ENCODE measurements at places on chromosomes 4 and X.

DNA sequence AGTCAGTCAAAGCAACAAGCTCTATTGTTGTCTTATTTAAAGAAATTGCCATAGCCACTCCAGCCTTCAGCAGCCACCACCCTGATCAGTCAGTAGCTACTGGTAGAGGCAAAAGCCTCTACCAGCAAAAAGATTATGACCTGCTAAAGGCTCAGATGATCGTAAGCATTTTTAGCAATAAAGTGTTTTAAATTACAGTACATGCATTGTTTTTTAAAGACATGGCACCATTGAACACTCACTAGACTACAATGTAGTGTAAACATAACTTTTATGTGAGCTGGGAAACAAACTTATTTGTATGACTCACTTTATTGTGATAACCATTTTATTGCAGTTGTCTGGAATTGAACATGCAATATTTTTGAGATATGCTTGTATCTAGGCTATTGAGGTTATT lies 32.3 kb upstream of the DYNLT3 start:
- DNase-seq = no peak

DNA sequence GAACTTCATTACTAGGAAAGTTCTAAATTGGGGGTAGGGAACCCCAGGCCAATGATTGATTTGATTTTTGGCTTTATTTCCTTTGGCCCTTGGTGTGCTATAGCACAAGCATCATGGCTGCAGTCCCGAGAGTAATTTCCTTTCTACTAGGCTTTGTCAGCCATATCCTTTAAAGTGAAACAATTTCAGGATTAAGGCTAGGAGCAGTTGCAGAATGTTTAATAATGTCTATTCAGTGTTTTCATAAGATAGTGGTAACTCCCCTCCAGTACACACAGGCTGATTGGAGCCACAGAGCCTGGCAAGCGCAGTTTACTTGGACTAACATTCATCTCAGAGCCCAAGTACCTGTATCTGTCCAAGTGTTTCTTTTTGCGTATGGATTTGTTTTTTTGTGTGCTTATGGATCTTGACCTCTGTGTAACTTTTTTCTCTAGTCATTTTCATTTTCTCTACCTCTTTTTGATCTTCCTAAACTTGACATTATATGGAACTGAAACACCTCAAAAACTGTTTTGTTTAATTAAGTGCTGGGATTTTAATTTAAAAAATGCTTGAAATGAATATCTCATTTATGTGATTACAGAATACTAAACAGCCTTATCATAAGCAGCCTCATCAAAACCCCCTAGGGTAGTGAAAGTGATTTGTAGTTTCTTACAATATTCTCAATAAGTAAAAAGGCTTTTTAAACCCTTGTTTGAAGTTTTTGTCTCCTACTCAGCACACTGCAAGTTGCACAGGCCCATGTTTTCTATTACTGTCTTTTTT lies 7.5 kb downstream of the STIM2 start:
- no peak for DNase-seq

DNA sequence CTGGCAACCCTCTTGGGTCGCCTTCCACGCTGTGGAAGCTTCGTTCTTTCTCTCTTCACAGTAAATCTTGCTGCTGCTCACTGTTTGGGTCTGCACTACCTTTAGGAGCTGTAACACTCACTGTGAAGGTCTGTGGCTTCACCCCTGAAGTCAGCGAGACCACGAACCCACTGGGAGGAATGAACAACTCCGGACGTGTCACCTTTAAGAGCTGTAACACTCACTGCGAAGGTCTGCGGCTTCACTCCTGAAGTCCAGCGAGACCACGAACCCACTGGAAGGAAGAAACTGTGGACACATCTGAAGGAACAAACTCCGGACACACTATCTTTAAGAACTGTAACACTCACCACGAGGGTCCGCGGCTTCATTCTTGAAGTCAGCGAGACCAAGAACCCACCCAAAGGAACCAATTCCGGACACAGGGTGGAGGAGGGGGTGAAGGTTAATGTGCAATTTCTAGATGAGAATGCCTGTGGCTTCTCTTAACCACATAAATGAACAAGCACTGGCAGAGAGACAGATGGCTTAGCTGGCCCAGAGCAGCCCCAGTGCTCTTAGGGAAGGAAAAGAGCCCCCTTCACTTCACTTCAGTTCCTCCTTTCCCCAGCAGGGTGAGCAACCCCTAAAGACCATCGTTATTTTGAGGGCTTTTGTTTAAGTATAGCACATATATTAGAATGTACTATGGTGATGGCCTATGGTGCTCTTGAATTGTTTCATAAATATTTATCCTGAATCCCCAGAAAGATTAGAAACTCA lies 73.0 kb downstream of the LUZP4 start:
- no peak for DNase-seq

- no peak for DNase-seq
Observed at GRCh38 chr4:24979554-24979953, 51.2 kb downstream of the LGI2 start.

DNA sequence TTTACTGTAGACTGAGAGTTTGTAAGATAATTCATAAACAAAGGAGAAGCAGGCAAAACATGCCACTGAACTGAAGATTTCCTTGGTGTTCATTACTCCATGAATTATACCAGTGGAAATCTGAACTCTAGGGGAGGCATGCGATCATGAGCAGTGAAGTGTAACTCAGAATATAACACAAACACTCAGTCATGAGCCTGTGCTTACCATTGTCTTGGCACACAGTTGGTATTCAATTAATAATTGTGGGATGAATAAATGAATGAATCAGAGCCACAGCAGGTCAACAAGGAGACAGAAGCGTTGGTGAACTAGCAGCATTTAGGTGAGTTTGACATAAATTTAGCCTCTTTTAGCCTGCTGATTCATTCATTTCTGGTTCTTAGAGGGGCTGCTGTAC lies 263.5 kb upstream of the DKK2 start:
- DNase-seq = no peak

- no peak for DNase-seq
Observed at GRCh38 chr4:10007793-10008608, 13.3 kb downstream of the SLC2A9 start.

DNA sequence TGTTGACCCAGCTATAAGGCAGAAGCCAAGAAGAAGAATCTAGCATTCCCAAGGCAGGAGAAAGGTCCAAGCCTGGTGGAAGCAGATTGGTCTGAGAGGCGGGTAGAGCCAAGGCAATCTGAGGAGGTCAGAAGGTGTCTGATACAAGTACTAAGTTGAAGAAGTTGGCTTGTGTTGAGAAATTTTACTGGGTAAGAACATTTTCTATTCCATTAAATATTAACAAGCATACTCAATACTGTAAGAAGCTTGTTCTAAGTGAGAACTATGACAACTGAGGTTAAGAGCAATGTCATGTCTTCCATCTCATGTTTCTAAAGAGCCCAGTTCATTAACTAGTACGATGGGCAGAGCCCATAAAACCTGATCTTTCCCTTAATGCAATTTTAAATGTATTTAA lies 75.0 kb downstream of the FAM13A start:
- DNase-seq = no peak

Measured in stimulated activated CD4-positive, alpha-beta T cell treated with anti-CD3 and anti-CD28 coated beads, Interleukin-1b, Interleukin-23, amount 100 ng/mL, for 1 hour (primary cell).